ENCODE measurements at places on chromosomes 3 and 15.

GRCh38 chr3:89533275-89533674 is 425.9 kb downstream of the EPHA3 start:
- no peak for DNase-seq

- no peak for DNase-seq
These were observed 60.9 kb upstream of the THSD4 start for GRCh38 chr15:71054286-71054952.

- no peak for DNase-seq
These were observed 109.8 kb upstream of the TBC1D5 start for GRCh38 chr3:17852217-17852616.

DNA sequence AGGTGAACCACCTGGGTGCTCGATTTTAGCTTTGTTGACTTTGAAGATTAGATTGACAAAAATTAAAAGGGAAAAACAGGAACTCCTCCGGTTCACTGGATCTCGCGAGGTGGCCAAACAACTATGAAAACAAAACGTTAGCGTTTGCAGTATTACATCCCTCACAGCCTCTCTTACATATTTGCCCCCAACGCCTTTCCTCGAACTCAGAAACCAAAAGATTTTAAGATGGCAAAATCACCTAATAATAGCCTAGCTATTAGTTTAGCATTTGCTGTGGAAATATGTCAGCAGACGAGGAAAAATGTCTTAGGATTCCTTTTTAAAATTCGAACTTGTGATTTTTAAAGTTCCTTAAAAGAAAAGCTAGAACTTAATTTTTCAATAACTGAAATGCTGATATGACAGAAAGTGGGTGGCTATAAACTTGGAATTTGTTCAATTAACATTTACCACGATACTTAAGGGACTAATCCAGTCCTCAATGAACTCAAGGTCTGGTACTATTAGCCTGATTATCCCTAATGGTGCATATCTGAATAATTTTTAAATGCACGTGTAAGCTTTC is 491 bp upstream of the SENP7 start:
- DNase-seq: no peak

All from activated CD4-positive, alpha-beta T cell treated with anti-CD3 and anti-CD28 coated beads for 48 hours (primary cell).